SK-N-SH treated with all-trans-retinoic acid at 6 μM for 48 hours (cell line): ENCODE measurements at places on chromosomes 13 and 19.

DNA sequence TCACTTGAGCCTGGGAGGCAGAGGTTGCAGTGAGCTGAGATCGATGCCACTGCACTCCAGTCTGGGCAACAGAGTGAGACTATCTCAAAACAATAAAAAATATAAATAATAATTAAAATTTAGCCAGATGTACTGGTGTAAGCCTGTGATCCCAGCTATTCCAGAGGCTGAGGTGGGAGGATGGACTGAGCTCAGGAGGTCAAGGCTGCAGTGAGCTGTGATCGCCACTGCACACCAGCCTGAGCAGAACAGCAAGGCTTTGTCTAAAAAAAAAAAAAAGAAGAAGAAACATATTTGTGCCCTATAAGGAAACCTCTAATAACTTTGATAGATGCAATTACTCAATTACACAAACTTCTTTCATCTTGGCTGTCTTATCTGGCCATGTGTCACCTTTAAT, 52.3 kb downstream of the ABCC4 start:
- ATAC-seq: no peak

- ATAC-seq: peak; percentile 90
Observed at GRCh38 chr13:45851171-45851921, at the start of gene SIAH3. SIAH3 (minus strand) TSS chr13:45851753; CDS start chr13:45851629, 124 bp downstream.

- no peak for ATAC-seq
Observed at GRCh38 chr13:50842990-50843256, 569 bp downstream of the DLEU7 start.

- ATAC-seq: no peak
Observed at GRCh38 chr19:8607386-8607785, 3.1 kb downstream of the ADAMTS10 start.

GRCh38 chr13:55038230-55038629, 2009.6 kb downstream of the OLFM4 start:
- ATAC-seq: no peak

GRCh38 chr19:45091031-45091923, 1.7 kb upstream of the PPP1R37 start:
- ATAC-seq: peak; percentile 89

DNA sequence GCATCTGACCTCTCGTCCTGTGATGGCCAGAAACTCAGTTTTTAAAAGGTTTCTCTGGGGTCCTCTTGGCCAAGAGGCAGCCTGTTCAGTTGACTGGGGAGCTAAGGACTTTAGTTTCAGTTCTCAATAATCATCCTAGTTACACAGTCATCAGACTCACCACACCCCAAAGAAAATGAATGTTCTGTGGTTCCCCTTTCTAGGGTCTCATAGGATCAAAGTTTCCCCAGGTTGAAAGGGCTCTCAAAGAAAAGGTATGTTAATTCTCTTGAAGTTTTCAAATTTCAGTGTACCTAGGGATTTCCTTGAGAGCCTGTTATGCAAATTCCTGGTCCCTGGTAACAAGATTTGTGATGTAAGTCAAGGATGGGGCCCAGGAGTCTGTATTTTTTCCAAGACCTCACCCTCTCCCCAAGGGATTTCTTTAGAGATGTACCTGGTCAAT, 94.9 kb downstream of the FAM216B start:
- ATAC-seq: no peak

- ATAC-seq: peak; percentile 69
Observed at GRCh38 chr13:109655206-109655600, 131.2 kb downstream of the IRS2 start.

DNA sequence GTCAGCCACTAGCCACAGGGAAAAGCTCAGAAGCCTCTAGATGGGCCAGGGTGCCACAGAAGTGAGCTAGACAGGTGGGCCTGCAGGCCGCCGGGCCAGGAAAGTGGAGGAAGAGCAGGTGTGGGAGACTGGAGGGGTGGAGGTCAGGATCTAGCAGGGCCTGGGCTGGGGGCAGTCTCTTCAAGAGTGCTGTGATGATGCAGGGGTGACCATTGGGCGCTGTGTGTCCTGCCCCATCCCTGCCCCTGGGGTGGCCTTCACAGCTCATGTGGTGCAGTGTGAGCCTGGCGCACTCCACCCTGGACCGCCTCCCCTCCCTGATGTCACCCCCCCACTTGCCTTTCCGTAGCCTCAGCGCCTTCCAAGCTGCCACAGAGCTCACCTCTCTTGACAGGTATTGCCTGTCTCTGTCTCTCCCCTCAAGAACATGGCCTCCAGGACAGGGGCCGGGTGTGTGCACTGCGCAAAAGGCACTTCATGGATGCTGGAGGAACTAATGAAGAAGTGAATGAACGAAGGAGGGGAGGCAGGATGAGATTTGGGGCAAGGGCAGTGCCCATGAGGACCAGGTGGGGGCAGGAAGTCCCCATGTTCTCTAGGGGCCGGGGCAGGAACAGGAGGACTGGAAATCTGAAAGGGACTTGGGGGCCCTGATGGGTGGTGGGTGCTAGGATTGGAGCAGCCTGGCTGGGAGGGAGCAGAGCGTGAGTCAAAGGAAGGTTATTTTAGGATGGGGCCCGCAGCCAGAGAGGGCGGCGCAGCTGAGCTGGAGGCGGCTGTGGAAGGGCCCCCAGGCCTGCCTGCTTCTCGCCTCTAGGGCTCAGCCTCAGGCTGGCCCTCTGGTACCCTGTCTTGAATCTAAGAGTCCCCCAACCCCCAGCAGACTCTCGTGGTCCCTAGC, 6.6 kb downstream of the SSBP4 start:
- peak; percentile 62 for ATAC-seq

DNA sequence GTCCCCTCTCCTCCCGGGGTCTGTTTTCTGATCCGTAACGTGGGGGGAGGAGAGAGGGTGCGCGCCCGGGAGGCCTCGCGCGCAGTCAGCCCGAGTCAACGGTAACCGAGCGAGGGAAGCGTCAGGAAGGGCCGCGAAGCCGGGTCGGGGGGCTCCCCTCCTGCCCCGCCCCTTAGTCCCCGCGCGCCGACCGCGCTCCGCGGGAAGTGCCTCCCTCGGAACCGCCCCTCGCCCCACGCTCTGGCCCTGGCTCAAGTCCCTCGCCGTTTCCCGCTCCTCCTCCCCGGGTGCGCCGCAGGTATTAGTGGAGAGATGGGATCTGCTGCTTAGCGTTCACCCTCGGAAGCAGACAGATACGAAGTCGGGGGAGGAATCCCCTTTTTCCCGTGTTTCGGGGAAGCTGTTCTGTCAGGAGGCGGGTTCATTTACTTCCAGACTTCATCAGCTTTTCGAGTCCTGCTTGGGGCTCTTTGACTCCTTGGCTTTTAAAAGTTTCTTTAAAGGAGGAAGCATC, 770 bp downstream of the HNRNPM start:
- peak; percentile 58 for ATAC-seq

- no peak for ATAC-seq
Observed at GRCh38 chr13:112737294-112737693, 47.5 kb downstream of the ATP11A start.

- no peak for ATAC-seq
Observed at GRCh38 chr19:30214651-30215051, 157.5 kb upstream of the ZNF536 start.

DNA sequence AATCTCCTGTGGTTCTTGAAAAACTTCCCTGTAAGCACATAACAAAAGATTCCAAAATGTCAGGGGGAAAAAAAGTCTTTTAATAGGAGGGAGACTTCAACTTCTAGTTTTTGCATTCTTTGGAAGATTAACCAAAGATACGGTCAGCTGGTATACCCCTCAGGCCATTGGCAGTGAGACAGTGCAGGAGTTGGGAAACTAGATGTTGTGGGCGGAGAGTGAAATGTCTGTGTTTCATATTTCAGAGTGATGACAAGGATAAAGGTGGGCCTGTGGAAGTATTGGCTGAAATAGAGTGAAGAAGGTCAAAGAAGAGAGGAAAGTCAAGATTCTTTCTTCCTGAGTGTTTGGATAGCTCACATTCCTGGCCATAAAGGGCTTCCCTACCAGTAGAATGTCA, 40.8 kb downstream of the CYP2B6 start:
- ATAC-seq: no peak

DNA sequence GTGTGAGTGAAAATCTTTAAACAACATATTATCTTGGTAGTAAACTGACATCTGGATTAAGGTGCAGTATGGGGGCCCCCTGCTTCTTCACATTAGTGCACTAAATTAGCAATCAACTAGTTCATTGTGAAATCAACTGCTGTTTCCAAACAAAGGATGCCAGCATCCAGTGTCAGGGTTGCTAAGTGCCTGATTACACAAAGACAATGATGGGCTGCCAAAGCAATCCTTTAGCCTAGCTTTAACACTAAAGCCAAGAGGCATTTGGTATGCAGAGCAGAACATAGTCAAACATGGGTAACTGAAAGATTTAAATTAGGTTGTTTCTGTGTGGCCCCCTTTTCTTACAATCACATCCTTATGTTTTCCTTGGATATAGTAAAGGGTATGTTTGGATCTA, 543.1 kb upstream of the SLITRK5 start:
- ATAC-seq: no peak

DNA sequence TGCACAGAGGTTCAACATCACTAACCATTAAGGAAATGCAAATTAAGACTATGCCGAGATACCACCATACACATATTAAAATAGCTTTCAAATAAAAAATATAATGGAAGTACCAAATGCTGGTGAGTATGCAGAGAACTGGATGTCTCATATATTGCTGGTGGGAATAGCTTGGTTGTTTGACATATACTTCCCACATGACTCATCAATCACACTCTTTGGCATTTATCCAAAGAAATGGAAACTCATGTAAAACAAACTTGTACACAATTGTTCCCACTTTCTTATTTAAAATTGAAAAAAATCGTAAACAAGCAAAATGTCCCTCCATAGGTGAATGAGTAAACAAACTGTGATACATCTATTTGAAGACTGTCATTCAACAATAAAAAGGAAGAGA, 982.6 kb upstream of the ATXN8OS start:
- ATAC-seq: no peak

GRCh38 chr13:113584870-113585671, 518 bp downstream of the TFDP1 start:
- ATAC-seq: peak; percentile 26

GRCh38 chr13:42413484-42413815, 141.5 kb downstream of the AKAP11 start:
- no peak for ATAC-seq

GRCh38 chr19:12996406-12997094, 1.3 kb downstream of the NFIX start:
- peak; percentile 35 for ATAC-seq

GRCh38 chr19:40610396-40611064, 9.4 kb downstream of the LTBP4 start:
- ATAC-seq: peak; percentile 23

- no peak for ATAC-seq
Observed at GRCh38 chr13:111327730-111328573, 7.5 kb downstream of the TEX29 start.

GRCh38 chr19:31256593-31256960, 92.7 kb downstream of the TSHZ3 start:
- no peak for ATAC-seq
